ENCODE measurements at places on chromosomes 1 and 21.

GRCh38 chr1:7356079-7356478 is 415.0 kb upstream of the VAMP3 start:
- DNase-seq, result no peak

GRCh38 chr1:156676114-156676819 is 940 bp downstream of the NES start:
- DNase-seq, result no peak

DNA sequence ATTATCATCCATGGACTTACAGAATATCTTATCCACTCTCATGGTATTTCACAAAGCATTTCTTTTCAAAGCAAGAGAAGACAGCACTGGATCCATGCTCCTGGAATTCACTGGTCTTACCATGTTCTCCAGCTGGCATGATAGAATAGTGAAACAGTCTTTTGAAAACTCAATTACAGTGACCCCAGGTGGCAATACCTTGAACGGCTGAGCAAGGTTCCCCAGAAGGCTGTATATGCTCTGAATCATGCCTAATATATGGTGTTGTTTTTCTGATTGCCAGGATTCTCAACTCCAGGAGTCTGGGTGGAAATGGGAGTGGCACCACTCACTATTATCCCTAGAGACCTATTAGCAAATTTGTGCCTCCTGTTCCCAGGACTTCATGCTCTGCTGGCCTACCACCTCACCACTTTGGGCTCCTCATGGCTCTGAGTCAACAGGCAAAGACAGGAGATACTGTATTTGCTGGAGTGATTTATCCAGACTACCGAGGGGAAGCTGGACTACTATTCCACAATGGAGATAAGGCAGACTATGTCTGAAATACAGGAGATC is 87.6 kb downstream of the CATSPERE start:
- peak; percentile 6 for DNase-seq

GRCh38 chr1:21449906-21450305 is 10.0 kb downstream of the NBPF3 start:
- DNase-seq, result peak; percentile 54

GRCh38 chr1:235500971-235501540 is 3.2 kb downstream of the B3GALNT2 start:
- DNase-seq, result no peak

GRCh38 chr1:151479462-151479861 is 20.2 kb upstream of the POGZ start:
- DNase-seq, result peak; percentile 40

- DNase-seq, result peak; percentile 52
These were observed 31.4 kb upstream of the C1orf185 start for GRCh38 chr1:51070640-51071039.

- DNase-seq, result no peak
These were observed 8.3 kb downstream of the EPHX1 start for GRCh38 chr1:225818229-225818628.

DNA sequence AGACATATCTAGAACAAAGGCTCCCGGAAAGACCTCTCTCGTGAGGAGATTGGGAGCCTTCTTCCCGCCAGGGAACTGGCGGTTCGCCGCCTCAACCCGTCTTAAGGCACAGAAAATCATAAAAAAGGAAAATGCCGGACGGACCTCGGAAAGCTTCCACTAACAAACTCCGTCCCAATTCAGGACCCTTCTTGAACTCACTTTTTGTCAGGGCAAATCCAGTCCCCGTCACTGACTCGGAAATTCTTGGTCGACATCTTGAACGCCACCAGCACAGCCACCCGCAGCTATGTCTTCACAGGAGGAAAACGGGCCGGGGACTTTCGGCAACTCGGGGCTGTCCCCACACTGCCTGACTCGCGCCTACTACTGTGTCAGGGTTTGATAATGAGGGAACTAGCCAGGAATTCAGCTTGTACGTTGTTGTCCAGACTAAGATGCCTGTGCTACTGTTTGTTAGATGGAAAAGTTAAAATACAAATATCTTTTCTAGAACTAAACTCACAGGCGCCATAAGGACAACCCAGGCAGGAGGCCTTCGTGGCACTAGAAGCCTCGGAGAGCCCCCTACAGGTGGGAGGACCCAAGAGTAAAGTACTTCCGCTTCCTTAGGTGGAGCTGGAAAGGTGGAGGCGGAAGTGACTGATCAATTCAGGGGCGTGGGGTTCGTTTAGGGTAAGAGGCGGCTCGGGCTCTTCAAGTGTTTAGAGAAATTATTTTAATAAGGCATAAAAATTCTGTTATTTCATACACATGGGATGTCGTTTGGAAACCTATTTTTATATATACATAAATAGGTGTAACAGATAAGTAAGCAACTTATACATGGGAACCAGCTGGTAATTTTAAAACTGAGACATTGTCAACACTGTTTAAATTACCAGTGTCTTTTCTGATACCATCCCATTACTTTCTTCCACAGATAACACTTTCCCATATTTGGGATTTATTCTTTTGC is at the start of gene ZRANB2:
Gene ZRANB2, minus strand, starts transcription at position 297 of the 958 bp plus-strand sequence. Its CDS starts 40 bp downstream, at position 257.
- peak; percentile 97 for DNase-seq

DNA sequence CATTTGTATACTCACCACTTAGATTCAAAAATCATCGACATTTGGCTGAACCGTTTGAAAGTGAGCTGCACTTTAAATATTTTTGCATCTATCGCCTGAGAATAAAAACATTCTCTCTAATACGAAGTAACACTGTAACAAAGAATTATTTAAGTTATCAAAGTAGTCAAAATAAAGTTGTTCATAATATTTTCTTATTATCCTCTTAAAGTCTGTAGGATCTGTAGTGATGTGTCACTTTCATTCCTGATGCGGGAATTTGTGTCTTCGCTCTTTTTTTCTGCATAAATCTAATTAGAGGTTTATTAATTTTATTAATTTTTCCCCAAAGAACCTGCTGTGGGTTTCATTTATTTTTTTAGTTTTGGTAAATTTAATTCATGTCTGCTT is 74.8 kb downstream of the ETS2 start:
- no peak for DNase-seq

All from fibroblast of skin of scalp (primary cell).